ENCODE measurements at places on chromosomes 16 and 17.

GRCh38 chr17:80832888-80833583 lies 158.6 kb upstream of the CHMP6 start:
- peak; percentile 100 for DNase-seq

- peak; percentile 95 for DNase-seq
Observed at GRCh38 chr16:69106491-69107315, 1.2 kb downstream of the HAS3 start.

- peak; percentile 44 for DNase-seq
Observed at GRCh38 chr16:70747703-70748631, 53.0 kb downstream of the VAC14 start.

GRCh38 chr17:38730526-38731379 lies 612 bp downstream of the CISD3 start:
- DNase-seq = no peak

GRCh38 chr17:77423589-77424451 lies 283.1 kb downstream of the SEC14L1 start:
- peak; percentile 98 for DNase-seq

DNA sequence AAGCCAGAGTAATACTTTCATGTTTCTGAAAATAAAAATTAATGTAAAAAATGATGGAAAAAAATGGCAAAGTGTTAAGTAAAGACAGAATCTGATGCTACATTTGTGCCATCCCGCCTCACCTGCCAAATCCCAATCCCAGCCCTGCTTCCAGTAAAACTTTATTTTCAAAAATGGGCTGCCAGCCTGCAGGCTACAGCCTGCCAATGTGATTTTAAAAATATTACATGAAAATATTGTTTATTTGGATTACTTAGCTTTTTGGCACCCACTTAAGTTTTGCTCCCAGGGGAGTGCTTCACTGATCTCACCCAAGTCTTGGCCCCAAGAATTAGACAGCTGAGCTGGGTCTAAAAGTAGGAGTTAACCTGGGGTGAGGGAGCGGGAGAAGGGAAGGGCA lies 112.8 kb downstream of the C16orf78 start:
- no peak for DNase-seq

Data from osteoblast (primary cell).